ENCODE measurements at places on chromosomes 12 and 14.

DNA sequence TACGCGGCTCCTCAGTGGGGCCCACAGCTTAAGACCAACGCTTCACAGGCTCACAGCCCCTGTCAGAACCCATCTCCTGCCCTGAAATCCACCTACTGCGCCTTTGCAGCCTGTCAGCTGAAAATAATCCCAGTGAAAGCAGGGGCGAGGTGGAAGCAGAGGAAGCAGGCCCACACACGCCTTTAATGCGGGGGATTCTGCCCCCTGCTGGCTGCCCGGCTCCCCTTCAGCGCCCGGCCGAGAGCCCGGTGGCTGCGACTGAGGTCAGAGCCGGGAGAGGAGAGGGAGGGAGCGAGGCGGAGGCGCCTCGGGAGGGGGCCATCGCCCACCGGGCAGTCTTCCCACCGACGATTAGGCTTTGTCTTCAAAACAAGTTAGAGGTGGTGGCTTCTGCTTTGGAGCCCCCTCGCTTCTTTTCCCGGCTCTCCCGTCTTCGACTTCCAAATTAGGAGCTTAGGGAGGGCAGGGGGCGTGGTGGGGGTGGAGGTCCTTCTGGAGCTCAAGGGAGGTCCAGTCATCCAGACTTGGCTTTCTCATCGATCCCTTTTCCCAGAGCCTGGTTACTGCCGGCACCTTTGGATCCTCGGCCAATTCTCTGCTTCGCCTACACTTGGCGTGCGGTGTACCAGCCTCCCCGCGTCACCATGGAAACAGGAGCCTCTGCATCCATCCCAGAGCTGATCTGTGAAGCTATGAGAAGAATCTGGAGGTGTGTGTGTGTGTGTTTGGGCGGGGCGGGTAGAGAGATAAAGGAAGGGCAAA is 25.2 kb upstream of the RND1 start:
- DNase-seq, result peak; percentile 85

GRCh38 chr12:17076028-17076744 is 470.2 kb upstream of the LMO3 start:
- DNase-seq, result no peak

- DNase-seq, result no peak
Observed at GRCh38 chr12:69254046-69254445, 14.7 kb downstream of the CPSF6 start.

DNA sequence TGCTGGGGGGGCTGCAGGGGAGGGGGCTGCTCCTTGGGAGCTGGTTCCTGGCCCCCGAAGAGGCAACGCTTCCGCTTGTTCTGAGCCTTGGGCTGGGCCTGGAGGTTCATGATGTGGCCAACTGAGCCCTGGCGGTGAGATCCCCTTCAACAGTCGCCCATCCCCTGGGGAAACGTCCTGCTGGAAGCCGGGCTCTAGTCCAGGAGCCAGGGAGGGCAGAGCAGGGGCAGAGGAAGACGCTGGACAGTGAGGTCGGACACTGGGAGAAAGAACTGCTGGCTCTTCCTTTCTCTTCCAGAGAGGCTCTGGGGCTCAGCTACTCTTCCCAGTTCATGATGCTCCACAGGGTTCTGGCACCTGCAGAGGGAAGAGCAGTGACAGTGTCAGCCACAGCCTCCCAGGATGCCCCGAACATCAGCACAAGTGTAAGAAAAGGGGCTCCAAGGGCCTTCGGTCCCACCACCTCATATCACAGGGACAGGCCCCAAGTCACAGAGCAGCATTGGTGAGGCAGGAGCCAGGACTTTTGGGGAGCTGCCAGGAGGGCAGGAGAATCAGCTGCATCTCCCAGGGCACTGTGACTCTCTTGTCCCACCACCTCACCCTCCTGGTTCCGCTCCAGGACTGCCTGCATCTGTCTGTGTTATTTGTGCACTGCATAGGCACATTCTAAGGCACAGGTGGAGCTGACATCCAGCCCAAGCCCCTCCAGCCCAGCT is 25.9 kb upstream of the PNMA1 start:
- no peak for DNase-seq

- DNase-seq, result no peak
Observed at GRCh38 chr12:125053821-125054220, 11.4 kb upstream of the AACS start.

- no peak for DNase-seq
Observed at GRCh38 chr12:122869207-122869973, 26.5 kb downstream of the VPS37B start.

DNA sequence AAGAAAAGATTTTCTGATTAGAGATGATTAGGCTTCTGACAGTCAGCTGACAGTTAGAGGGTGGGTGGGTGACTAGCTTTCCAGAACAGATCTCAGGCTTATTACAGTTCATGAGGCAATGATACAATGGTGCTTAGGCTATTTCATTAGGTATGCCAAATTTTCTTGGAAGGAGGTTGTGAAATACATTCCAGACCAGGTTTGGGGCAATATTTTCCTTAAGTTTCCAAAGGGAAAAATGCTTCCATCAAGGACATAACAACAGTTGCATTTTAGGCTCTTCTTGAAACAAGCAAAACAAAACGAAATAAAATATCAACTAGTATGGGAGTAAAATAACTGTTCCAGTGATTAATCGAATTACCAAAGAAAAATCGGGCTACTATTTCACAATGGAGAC is 59.3 kb upstream of the CNTN1 start:
- no peak for DNase-seq

GRCh38 chr14:104871656-104872468 is 6.8 kb downstream of the CEP170B start:
- no peak for DNase-seq

DNA sequence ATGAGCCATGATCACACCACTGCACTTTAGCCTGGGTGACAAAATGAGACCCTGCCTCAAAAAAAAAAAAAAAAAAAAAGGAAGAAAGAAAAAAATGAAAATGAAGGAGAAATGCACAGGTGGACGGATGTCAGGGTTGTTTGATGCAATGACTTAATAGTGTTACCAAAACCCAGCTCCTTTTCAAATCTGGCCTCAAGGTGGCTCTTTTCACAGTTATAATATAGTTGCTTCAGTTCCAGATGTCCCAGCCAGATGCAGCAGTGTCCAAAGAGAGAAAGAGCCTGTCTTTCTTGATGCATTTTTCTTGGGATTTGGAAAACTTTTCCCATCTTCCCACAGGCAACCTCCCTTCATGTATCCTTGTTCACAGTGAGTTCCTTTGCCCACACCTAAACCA is 36.5 kb downstream of the KCNMB4 start:
- no peak for DNase-seq

GRCh38 chr12:56520048-56520447 is 1.6 kb upstream of the RBMS2 start:
- no peak for DNase-seq

DNA sequence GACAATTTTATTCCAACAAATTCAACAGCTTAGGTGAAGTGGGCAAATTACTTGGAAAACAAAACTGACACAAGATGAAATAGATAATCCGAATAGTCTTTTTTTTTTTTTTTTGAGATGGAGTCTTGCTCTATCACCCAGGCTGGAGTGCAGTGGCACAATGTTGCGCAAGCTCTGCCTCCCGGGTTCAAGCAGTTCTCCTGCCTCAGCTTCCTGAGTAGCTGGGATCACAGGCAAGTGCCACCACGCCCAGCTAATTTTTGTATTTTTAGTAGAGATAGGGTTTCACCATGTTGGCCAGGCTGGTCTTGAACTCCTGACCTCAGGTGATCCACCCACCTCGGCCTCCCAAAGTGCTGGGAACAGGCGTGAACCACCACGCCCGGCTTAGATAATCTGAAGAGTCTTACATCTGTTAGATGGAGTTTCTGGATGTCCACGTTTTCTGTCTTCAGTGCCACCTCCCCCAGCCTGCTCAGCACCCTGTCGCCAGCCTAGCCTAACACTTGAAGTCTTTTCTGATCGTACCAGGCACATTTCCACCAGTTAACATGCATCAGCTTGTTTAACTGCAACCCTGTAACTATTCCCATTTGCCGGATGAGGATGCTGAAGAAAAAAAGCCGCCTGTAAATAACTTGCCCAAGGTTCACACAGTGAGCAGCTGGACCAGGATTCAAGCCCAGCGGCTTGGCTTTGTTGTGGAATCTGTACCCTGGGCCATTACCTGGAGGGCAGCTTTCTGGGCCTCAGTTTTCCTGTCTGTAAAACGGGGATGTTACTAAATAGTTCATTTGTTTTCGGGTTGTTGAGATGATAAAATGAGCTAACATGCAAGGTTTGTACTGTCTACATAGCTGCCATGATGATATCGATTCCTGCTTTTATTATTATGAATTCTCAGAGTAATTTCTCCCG is 26.4 kb downstream of the FBRSL1 start:
- DNase-seq, result no peak

DNA sequence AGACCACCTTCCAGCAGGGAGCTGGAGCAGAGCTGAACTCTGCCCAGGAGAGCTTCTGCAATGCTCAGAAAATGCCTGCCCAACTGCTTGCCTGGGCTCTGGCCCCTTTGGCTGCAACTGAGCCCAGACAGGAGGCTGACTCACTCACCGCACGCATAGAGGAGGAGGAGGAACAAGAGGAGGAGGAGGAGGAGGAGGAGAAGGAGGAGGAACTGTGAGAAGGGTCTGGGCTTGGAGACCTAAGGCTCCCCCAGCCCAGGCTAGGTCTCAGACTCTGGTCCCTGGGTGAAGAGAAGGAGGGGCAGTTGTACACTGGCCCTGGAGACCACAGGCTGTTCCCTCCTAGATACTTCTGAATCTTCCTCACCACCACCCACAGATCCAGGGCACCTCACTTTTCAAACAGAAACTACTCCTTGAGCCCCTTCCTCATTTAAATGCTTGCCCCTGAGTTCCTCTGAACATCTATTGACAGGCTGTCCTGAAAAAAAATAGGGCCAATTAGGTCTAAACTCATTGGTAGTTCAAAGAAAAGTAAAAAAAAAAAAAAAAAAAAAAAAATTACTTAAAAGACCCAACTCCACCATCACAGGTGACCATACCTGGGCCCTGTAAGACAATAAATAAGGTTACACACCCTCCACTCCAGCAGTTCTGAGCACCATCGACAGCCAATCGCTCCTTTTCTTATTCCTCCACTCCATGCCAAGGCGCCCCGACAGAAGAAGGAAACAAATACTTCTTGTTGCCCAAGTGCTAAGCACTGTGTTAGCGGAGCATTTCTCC is 674 bp downstream of the VDR start:
- DNase-seq, result peak; percentile 70

GRCh38 chr12:106269150-106269771 is 21.4 kb upstream of the CKAP4 start:
- no peak for DNase-seq

DNA sequence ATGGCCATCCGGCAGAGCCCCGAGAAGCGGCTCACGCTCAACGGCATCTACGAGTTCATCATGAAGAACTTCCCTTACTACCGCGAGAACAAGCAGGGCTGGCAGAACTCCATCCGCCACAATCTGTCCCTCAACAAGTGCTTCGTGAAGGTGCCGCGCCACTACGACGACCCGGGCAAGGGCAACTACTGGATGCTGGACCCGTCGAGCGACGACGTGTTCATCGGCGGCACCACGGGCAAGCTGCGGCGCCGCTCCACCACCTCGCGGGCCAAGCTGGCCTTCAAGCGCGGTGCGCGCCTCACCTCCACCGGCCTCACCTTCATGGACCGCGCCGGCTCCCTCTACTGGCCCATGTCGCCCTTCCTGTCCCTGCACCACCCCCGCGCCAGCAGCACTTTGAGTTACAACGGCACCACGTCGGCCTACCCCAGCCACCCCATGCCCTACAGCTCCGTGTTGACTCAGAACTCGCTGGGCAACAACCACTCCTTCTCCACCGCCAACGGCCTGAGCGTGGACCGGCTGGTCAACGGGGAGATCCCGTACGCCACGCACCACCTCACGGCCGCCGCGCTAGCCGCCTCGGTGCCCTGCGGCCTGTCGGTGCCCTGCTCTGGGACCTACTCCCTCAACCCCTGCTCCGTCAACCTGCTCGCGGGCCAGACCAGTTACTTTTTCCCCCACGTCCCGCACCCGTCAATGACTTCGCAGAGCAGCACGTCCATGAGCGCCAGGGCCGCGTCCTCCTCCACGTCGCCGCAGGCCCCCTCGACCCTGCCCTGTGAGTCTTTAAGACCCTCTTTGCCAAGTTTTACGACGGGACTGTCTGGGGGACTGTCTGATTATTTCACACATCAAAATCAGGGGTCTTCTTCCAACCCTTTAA is 1.5 kb downstream of the FOXG1 start:
- peak; percentile 10 for DNase-seq

- DNase-seq, result no peak
Observed at GRCh38 chr12:127052511-127053232, 1214.3 kb upstream of the TMEM132C start.

- DNase-seq, result no peak
Observed at GRCh38 chr14:35898217-35898775, 72.2 kb downstream of the BRMS1L start.

GRCh38 chr12:89932954-89933353 is 224.3 kb upstream of the ATP2B1 start:
- no peak for DNase-seq

DNA sequence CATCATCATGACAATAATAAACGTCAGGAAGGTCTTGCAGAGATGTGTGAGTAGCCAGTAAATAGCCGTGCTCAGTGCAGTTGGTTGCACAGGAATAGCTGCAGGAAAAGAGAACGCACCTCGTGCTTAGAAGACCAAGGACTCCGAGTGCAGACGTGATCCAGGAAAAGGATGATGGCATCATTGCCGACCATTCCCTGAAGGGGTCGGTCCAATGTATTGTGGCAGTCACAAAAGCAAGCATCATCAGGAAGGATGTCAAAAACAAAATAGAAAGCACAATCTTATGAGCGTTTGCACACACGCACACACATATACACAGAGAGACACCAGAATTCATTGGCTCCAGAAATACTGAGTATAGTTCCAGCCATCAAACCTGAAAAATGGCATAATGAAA is 12.8 kb downstream of the DUSP6 start:
- DNase-seq, result no peak

- DNase-seq, result no peak
Observed at GRCh38 chr12:68391937-68392336, 59.8 kb upstream of the MDM1 start.

DNA sequence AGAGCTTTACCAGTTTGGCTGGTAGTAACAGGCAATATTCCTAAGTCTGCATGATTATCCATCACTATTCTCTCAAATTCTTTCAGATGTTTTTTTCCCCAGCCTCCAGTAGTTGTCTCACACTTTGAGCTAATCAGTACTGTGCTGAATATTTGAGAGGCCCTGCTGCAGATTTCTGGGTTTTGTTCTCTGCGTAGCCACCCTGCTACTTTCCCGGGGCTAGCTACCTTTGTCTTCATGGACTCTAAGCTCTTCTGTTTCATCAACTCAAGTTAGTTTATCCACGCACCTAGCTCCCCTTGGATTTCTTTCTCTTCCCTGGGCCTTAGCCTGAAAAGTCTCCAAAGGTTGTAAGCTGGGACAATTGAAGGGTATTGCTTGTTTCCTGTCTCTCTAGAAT is 73.0 kb downstream of the FUT8 start:
- no peak for DNase-seq

- no peak for DNase-seq
Observed at GRCh38 chr14:76938092-76938500, 90.4 kb downstream of the IRF2BPL start.

GRCh38 chr14:44497148-44497547 is 9.9 kb downstream of the FSCB start:
- no peak for DNase-seq
